ENCODE measurements at places on chromosomes 6 and 20.

- no peak for DNase-seq
Measured at GRCh38 chr6:91341473-91341872, 754.6 kb upstream of the MAP3K7 start.

DNA sequence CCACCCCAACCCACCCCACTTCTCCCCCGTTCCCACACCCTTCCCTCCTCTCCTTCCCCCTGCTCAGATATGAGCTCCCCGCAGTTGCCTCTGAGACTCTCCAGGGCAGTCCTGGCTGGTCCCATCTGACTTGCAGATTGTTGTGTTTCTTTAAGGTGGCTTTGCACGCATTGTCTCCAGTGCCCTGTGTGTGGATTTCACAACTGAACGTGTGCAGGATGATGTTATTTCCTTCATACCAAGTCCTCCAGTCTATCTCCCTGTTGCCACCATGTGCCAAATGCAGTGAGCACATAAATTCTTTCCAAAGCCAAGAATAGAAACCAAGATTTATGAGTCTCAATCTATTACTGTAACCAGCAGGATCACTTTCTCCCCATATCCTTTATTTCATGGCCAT, 79.1 kb downstream of the TMEM242 start:
- DNase-seq = no peak

GRCh38 chr20:3162080-3162611, 2.5 kb upstream of the FASTKD5 start:
- DNase-seq = no peak

DNA sequence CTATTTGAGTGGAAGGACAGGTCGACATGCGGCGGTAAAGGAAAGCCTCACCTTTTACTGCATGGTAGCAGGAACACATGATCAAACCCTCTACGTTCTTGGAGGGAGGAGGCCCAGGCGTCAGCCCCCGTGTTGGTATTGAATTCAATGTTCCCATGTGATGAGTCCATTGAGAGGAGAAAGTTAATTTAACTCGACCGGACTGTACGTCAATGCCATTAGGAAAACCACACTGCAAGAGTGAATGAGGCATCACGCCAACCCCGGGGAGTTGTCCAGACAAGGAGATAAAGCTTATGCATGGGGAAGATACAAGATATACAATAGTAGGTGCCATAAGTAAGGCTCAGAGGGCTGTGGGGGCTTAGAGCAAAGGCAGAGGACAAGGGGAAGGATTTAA, 213.9 kb upstream of the ECI2 start:
- no peak for DNase-seq

GRCh38 chr6:158087224-158087867, 80.7 kb downstream of the SERAC1 start:
- no peak for DNase-seq

DNA sequence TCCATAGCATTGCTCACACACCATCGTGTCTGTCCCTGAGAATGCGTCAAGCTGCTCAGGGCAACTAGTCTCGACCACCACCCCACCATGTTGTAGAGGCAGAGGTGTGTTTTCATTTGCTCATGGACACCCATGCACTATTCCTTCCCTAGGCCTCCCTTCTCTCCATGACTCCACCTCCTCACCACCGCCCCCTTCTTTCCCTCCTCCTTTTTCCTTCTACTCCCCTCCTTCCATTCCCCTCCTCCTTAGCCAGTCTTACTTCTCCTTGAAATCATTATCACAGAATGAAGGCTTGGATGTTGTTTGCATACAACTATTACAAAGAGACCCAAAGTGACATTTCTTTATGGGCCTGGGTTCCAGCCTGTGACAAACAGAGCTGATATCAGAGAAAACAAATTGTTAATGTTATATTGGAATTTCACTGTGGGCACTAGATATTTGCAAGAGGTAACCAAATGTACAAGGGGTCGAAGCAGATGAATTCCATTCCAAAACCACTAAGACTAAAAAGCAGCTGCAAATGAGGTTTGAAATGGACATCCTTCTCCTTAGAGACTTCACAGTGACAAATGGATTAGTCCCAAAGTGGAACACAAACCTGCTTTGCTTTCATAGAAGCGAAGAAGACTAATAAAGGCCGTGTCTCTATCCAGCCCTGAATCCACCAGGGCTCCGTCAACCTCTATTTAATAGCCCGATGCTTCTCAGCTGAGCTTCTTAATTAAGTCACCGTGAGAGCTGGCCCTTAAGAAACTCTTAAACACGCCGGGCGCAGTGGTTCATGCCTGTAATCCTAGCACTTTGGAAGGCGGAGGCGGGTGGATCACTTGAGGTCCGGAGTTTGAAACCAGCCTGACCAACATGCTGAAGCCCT, 275.8 kb upstream of the SULF2 start:
- DNase-seq = no peak

DNA sequence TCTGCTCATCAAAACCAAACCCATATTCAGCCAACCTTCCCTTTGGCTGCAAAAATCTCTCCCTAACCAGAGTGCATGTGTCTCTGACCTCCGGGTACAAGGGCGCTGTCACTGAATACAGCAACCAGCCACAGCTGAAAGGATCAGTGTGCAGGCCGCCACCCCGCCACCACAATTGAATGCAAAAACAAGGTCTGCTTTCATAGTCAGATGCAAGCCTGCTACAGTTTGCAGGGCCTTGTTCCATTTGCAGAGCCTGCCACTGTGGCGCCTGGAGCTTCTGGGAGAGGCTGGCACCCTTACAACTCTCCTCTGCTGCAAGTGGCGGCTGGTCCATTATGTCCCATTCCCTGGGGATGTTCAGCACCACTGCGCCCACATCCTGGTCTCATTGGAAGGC, 23.5 kb downstream of the MDGA1 start:
- DNase-seq = no peak
